Stimulated activated CD8-positive, alpha-beta memory T cell treated with anti-CD3 and anti-CD28 coated beads, Interleukin-15, amount 100 ng/mL, for 24 hours (primary cell): ENCODE measurements at places on chromosomes 2 and 18.

DNA sequence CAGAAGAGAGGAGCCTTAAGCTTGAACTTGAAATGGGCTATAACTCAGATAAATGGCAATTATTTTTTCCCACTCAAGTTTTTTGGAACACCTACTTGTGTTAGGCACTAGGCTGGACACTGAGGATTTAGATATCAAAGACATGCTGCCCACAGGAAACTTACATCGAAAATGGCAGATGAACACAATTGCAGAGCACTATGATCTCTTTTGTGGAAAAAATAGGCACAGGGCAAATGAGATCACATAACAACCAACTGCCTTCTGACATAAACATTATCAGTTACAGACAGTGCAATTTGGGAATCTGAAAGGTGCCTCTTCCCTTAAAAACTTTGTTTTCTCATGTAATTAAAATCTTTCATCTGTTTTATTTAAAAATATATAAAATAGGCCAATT is 3.8 kb upstream of the IRS1 start:
- DNase-seq: no peak

DNA sequence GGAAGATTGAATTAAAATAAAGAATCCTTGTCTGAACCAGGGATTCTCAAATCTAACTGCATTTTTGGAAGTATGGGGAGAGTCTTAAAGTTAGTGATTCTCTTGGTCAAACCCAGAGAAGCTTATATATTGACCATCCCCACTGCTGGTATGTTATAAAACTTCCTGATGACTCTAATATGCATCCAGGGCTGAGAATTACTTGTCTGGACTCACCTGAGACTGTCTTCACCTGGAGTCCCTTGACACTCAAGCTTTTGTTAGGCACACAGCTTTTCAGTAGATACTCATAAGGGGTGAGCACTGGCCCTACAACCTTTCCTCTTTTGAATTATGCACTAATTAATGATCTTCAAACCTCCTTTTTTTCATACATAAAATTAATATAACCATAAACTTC is 149.6 kb upstream of the GULP1 start:
- no peak for DNase-seq

GRCh38 chr2:68698567-68699377 is 35.8 kb upstream of the ARHGAP25 start:
- no peak for DNase-seq

DNA sequence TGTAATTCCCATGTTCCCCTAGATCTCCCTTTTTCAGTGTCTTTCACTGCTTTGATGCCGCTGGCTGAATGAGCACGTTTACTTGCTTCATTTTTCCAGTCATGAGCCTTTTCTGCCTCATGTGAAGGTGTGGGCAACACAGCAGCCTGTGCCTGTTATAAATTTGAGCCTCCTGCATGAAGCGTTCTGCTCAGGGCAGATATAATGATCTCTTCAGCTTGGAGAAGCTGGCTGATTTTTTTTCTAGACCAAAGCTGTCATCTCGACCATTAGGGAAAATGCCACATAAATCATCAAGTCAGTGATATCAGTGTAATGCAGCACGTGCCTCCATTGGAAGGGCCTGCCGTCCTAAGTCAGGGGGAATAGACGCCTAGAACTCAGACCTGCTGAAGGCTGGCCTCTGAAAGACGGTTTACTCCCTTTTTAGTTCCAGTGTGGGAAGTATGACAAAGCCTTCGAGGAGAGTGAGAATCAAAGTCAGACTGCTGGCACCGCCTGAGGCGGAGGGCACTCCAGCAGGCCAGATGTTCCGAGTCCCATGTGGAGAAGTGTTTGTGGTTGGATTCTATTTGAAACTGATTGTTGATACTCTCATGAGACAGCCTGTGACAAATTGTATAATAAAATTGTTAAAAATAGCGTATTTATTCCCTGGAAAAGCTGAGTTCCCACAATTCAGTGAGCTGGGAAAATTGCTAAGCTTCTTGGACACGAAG is 196.5 kb downstream of the MYO1B start:
- no peak for DNase-seq

DNA sequence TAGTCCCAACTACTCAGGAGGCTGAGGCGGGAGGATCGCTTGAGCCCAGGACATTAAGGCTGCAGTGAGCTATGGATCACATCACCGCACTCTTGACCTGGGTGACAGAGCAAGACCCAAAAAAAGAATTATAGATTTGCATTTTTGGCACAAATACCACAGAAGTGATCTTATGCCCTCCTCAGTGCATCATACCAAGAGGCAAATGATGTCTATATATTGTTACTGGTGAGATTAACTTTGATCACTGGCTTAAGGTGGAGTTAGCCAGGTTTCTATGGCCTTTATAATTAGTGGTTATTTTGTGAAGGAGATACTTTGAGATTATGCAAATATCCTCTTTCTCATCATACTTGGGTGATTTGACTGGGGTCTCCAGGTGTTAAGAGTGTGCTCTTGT is 22.1 kb upstream of the CATIP start:
- DNase-seq: no peak

DNA sequence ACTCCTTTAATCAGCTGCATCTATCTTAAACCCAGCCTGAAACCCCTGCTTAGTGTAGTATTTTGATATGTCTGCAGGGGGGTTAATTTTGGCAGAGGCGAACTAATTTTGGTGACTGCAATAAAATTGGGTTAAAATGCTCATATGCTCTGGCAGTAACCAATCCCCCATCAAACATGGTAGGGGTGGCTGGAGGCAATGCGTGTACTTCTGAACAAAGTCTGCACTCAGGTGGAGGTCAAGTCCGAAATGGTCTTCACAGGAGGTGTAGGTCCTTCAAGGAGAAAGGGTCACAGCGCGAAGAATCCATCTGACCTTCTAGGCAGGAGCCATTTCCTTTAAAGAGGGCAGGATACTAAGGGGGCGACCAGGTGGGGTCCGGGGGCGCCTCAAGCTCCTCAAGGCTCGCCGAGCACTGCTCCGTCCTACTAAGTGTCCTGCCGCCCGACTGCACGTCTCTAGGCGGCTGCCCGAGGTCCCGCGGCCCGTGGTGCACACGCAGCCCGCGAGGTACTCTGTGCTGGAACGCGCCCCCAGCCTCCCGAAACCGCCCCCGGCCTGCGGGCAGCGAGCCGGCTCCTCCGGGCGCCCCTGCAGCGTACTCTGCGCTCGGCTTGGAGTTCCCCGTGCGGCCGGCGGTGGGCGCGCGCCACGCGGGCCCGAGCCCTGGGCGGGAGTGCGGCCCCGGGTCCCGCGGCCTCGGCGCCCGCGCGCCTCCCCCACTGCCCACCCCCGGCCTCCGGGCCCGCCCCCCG is 1.7 kb upstream of the LDLRAD4 start:
- DNase-seq: no peak

- DNase-seq: no peak
These were observed 53.5 kb upstream of the FN1 start for GRCh38 chr2:215489288-215489848.

DNA sequence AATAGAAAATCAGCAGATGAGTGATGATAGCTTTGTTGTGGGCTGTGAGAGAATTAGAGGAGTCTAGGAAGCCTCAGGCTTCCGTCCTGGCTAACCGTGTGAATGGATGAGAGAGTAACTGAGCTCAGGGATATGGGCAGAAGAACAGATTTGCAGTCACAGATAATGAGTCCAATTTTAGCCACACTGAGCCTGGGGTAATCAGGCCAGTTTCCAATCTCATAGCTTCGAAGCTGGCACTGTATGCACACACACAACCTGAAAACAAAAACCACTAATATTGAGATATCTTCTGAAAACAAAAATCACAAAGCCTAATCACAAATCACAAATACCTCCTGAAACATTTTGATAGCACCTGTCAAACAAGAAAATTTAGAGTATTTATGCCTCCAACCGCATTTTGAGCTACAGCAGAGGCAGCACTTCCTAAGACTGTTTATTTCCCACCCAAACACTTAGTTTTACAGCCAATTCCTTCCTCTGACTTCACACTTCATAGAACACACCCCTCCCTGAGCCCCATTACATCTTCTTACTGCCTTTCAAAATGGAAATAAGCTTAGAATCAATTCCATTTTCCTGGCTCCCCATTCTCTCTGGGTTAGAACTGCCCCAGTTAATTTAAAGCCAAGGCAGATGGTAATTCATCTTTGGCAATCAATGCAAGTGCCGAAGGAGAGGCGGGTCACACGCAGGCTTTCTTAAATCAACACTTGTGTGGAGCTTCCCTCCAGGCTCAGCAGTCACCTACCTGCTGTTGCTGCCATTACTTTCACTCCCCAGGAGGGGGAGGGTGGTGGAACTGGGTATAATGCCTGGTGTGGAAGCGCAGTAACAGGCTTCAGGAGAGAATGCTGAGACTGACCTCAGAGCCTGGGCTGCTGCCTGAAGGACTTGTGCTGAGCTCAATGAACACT is 18.9 kb downstream of the TTR start:
- no peak for DNase-seq

DNA sequence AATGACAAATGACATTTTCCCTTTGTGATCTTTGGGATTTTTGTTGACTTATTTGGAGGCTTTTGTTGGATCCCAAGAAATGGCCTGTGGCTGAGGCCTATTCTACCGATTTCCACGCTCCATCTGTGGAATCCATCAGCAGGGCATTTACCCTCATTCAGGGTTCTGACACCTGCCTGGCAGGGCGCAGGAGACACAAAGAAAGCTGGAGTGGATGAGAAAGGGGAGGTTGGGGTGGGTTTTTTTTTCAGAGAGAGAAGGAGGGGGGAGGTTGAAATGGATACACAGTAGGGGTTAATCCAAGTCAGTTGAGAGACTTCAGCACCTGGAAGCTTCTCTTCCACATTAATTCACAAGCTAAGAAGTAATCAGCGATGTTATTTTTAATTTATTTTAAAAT is 59.7 kb downstream of the PAX3 start:
- no peak for DNase-seq

GRCh38 chr2:70482401-70482800 is 71.2 kb downstream of the TGFA start:
- no peak for DNase-seq

GRCh38 chr2:61177727-61178549 is 15.9 kb downstream of the C2orf74 start:
- DNase-seq: no peak

GRCh38 chr2:233835230-233836186 is 18.8 kb downstream of the HJURP start:
- no peak for DNase-seq

- DNase-seq: no peak
These were observed 163.4 kb upstream of the RASGRP3 start for GRCh38 chr2:33313039-33313438.

DNA sequence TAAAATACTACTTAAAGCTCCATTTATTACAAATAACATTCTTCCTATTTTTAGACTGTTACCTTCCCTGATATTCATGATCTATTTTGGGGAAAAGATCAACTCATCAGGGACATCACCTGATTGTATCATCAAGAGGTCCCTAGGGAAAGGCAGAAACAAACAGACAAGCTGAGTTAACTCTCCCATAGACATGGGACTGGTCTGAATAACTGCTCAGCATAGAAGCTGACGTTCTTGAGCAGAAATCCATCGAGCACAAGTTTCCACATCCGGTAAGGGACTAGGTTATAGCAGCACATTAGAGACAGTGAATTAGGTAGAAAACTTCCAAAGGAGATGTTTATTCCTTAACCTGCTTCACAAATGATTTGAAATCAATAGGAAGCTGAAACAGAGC is 1100.4 kb upstream of the SLC39A10 start:
- DNase-seq: no peak

- no peak for DNase-seq
These were observed 211.1 kb upstream of the GALNT5 start for GRCh38 chr2:157046396-157046795.
